ENCODE measurements at places on chromosomes 4 and X. TPM values are rescaled to one million over a fixed set of nuclear protein-coding genes. Genes with fewer than 3 reads are reported as not detected.

DLG3 gene
- total RNA-seq: 25.6 TPM

RXFP1 gene
- not detected for total RNA-seq

TMPRSS11F gene
- not detected for total RNA-seq

POU3F4 gene
- total RNA-seq: not detected

All from Caki2 (cell line).